ENCODE measurements at places on chromosomes 1 and 21.

DNA sequence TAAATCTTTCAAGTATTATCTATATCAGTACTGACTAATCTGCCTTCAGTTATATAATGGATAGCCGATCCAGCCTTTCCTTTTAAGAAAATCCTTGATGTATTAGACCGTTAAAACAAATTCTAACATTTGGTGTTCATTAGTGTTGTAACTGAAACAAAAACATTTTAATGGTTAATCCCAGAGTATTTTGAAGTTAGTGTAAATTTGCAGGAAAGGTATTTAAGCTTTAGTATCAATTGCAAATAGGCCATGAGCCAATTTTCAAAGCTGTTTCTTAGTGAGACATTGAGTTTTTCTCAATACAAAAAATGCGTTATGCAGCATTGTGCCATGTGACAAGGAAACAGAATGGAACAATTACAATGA lies 29.6 kb downstream of the DISP1 start:
- H3K36me3 ChIP-seq: no peaks in the 10 kb centered on the region
- H3K4me1 ChIP-seq: no peaks in the 10 kb centered on the region
- H3K27me3 ChIP-seq: no peaks in the 10 kb centered on the region

DNA sequence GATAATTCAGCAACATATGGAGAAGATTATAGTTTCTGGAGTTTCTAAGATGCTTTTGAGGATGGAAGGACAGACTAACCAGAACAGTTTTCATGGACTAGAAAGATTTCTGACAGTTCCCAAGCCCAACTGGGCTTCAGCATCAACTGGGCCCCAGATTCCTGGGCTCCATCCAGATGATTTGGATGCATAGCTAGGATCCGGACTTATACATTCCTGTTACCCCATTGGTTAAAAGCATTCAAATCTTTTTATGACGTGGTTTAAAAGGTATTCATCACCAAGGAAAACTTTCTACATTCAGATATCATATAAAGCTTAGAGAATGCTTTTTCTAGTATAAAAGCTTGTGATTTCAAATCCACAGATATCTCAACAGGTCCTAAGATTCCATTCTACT lies 29.7 kb downstream of the TSHB start:
- peaks cover 6% of the 10 kb centered on the region for H3K36me3 ChIP-seq
- H3K4me1 ChIP-seq: peaks cover 26% of the 10 kb centered on the region
- no peaks in the 10 kb centered on the region for H3K27me3 ChIP-seq
- no peak for DNase-seq
- H3K27ac ChIP-seq: no peak overlapping the region

DNA sequence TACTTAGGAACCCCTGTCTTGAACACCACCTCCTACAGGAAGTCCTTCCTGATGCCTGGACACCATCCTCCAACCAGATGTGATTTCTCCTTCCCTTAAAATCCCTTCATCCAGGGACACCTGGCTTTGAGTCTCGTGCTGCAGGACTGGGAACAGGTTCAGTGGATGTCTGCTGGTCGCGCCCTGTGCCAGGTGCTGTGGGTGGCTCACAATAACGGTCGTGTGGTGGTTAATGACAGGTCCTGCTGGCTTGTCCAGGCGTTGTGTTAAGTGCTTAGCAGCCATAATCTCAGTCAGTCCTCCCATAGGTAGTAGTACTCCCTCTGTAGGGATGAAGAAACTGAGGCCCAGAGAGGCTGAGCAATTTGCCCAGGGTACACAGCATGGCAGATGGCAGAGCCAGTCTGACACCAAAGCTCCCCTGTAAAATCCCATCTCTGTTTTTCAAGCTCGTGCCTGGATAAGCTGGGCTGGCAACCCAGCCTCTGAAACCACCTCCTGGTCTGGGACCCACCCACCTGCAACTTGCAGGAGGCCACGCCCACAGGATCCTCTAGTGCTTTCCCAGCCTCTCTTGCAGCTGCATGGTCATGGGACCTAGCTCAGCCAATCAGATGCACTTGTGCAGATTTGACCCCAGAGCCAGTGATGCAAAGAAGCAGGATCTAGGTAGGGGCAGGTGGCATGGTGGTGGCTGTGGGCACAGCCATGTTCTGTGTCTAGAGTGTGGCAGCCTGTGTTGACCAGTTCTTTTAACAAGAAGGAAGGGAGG lies 106.0 kb upstream of the IFFO2 start:
- peaks cover 11% of the 10 kb centered on the region for H3K4me1 ChIP-seq
- DNase-seq: no peak
- no peaks in the 10 kb centered on the region for H3K36me3 ChIP-seq

GRCh38 chr1:43049481-43049880 lies 90.8 kb upstream of the SLC2A1 start:
- H3K4me1 ChIP-seq: no peaks in the 10 kb centered on the region
- H3K27ac ChIP-seq: no peak overlapping the region
- H3K27me3 ChIP-seq: no peaks in the 10 kb centered on the region
- H3K4me3 ChIP-seq: no peak overlapping the region

DNA sequence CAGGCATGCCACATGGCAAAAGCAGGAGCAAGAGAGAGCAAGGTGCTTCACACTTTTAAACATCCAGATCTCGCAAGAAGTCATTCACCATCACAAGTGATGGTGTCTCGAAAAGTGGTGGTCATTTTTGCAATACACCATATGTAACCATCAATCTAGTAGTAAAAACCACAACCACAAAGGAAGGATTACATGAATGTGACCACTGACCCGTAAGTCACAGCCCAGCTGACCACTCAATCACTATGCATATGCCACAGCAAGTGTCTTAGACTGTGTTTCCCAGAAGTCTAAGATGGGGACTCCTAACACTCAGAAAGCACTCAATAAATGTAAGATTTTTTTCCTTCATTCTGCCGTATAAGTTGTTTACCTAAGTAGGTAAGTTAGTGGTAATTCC lies 76.9 kb downstream of the FH start:
- DNase-seq: no peak
- H3K36me3 ChIP-seq: no peaks in the 10 kb centered on the region
- H3K27me3 ChIP-seq: no peaks in the 10 kb centered on the region
- no peaks in the 10 kb centered on the region for H3K4me1 ChIP-seq
- no peak overlapping the region for H3K4me3 ChIP-seq
- H3K27ac ChIP-seq: no peak overlapping the region

GRCh38 chr21:45404730-45405270 lies at the start of gene COL18A1:
Gene COL18A1, plus strand, starts transcription at chr21:45405165. Its CDS starts 66 bp downstream, at chr21:45405231.
- peaks cover 19% of the 10 kb centered on the region for H3K4me1 ChIP-seq
- DNase-seq: peak; percentile 32
- H3K27ac ChIP-seq: no peak within 1 kb of the TSS
- peaks cover 57% of the 10 kb centered on the region for H3K27me3 ChIP-seq
- H3K4me3 ChIP-seq: peak within 1 kb of the TSS; percentile 49
- H3K36me3 ChIP-seq: no peaks in the 10 kb centered on the region

- peaks cover 61% of the 10 kb centered on the region for H3K36me3 ChIP-seq
- H3K27me3 ChIP-seq: no peaks in the 10 kb centered on the region
- peaks cover 63% of the 10 kb centered on the region for H3K4me1 ChIP-seq
Observed at GRCh38 chr1:19405761-19406487, 79.4 kb downstream of the CAPZB start.

- no peaks in the 10 kb centered on the region for H3K27me3 ChIP-seq
- no peak for DNase-seq
- no peaks in the 10 kb centered on the region for H3K4me1 ChIP-seq
- H3K27ac ChIP-seq: no peak overlapping the region
- H3K36me3 ChIP-seq: no peaks in the 10 kb centered on the region
- H3K4me3 ChIP-seq: no peak overlapping the region
Observed at GRCh38 chr1:55893155-55893554, 678.0 kb upstream of the USP24 start.

DNA sequence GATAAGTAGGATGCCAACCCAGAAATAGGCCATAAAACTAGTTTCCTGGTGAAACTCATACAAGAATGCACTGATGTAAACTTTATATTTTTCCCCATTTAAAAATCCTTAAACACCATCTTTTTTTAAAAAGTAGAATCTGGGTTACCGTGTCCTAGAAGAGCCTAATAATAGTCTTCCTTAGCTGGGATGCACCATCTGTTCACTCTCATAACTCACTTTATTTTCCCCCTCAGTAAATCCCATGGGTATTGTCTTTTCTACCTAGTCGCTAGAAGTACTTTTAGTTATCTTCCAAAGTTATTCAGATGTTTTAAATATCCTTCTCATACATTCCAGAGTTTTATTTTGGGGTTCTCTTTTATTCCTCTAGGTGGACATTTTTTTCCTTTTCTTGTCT lies 250.2 kb downstream of the PLA2G4A start:
- no peak overlapping the region for H3K4me3 ChIP-seq
- no peaks in the 10 kb centered on the region for H3K4me1 ChIP-seq
- no peak for DNase-seq
- H3K36me3 ChIP-seq: no peaks in the 10 kb centered on the region
- H3K27me3 ChIP-seq: no peaks in the 10 kb centered on the region
- H3K27ac ChIP-seq: no peak overlapping the region

- no peaks in the 10 kb centered on the region for H3K27me3 ChIP-seq
- H3K27ac ChIP-seq: no peak overlapping the region
- no peak for DNase-seq
- peaks cover 10% of the 10 kb centered on the region for H3K36me3 ChIP-seq
Observed at GRCh38 chr1:63379583-63379982, 12.2 kb downstream of the ALG6 start.

- no peaks in the 10 kb centered on the region for H3K4me1 ChIP-seq
- no peak for DNase-seq
- no peaks in the 10 kb centered on the region for H3K27me3 ChIP-seq
- H3K4me3 ChIP-seq: no peak overlapping the region
- no peak overlapping the region for H3K27ac ChIP-seq
Observed at GRCh38 chr1:245776139-245776538, 621.4 kb downstream of the KIF26B start.

- no peak for DNase-seq
- no peak overlapping the region for H3K4me3 ChIP-seq
- peaks cover 41% of the 10 kb centered on the region for H3K36me3 ChIP-seq
- H3K27me3 ChIP-seq: no peaks in the 10 kb centered on the region
Observed at GRCh38 chr21:34962586-34963222, 86.4 kb downstream of the RUNX1 start.

- H3K27ac ChIP-seq: no peak overlapping the region
- DNase-seq: peak; percentile 9
- no peaks in the 10 kb centered on the region for H3K4me1 ChIP-seq
- H3K4me3 ChIP-seq: no peak overlapping the region
- H3K36me3 ChIP-seq: peaks cover 20% of the 10 kb centered on the region
Observed at GRCh38 chr1:38834937-38835827, 24.4 kb downstream of the RRAGC start.

DNA sequence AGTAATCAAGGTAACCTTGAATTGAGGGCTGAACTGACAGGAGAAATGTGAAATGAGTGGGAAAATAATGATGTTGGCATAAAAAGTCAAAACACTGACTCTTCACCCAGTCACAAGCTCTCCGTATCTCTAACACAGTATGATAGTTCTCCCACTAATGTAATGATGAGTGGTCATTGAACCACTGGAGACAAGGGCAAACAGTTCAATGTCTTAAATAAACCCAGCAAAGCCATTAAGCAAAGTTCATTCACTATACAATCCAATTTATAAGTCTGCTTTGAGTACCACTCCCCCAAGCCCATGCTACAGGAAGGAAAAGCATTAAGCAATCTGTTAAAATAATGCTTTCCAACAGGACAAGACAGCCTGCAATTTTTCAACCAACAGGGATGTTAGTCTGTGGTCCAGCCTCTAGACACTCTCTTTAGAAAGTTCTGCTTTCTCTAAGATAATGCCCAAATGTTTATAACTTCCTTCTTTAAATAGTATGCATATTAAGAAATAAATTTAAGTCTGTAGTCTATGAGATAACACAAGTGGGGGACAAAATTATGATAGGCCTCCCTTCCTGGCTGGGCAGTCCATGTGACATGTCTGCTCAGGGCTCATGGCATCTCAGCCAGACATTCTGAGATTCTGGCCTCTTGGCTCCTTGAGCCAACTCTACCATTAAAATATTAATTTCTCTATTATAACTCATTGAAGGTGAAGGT lies 25.5 kb upstream of the DDAH1 start:
- no peaks in the 10 kb centered on the region for H3K4me1 ChIP-seq
- no peaks in the 10 kb centered on the region for H3K36me3 ChIP-seq
- no peak for DNase-seq
- H3K4me3 ChIP-seq: no peak overlapping the region
- no peak overlapping the region for H3K27ac ChIP-seq
- H3K27me3 ChIP-seq: peaks cover 6% of the 10 kb centered on the region

DNA sequence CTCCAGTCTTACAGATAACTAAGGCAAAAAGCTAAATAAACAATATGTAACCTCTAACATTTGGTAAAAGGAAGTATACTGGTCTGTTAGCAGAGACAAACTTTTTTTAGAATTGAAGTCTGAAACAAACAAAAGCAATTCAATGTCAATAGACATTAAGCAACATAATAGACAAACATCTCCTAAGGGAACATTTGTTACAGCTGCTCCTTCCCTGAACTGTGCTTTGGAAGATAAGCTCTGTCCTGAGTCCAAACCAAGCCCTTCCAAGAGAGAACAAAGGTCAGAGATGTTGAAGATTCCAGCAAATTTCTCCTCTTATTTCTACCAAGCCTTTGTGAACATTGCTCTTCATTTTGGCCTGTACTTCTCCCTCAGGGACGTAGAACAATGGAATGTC lies 25.3 kb downstream of the FMO2 start:
- H3K4me3 ChIP-seq: no peak overlapping the region
- no peak for DNase-seq
- H3K4me1 ChIP-seq: no peaks in the 10 kb centered on the region
- H3K27ac ChIP-seq: no peak overlapping the region
- H3K27me3 ChIP-seq: peaks cover 6% of the 10 kb centered on the region

DNA sequence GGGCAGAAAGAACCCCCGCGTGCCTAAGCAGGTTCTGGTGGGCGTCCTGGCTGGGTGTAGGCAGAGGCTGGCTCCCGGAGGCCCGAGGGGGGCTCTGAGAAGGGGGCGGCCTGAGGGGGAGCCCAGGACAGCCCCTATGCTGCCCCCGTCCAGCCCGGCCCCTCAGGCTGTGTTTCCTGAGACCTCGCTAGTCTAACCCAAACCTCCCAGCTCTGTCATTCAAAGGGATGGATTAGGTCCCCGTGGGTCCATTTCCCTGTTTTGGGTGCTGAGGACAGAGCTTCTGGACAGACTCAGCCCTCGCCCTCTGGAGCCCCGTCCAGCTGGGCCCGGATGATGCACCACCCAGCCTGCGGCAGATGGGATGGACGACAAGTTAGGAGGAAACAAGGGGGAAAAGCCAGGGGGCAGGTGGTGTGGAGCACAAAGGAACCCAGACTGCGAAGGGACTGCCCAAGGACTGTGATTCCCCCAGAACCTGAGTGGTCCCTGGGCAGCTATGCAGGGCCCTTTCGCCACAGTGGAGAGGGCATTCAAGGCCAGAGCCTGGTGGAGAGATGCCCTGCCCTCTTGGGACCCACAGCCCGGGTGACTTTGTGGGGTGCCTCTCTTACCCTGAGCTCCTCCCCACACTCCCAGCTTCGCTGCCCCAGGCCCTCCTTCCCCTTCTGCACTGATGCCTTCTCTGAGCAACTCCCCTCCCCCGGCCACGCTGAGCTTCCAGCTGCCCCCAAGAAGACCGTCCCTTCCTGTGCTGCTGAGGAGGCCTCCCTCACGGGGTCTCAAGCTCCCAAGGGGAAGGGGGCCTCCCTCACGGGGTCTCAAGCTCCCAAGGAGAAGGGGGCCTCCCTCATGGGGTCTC lies 2.8 kb downstream of the HES4 start:
- H3K4me3 ChIP-seq: no peak overlapping the region
- H3K27ac ChIP-seq: no peak overlapping the region
- H3K4me1 ChIP-seq: peaks cover 42% of the 10 kb centered on the region
- H3K36me3 ChIP-seq: no peaks in the 10 kb centered on the region
- peaks cover 29% of the 10 kb centered on the region for H3K27me3 ChIP-seq

GRCh38 chr1:115067161-115067859 lies 22.0 kb downstream of the TSPAN2 start:
- H3K36me3 ChIP-seq: no peaks in the 10 kb centered on the region
- DNase-seq: no peak
- no peak overlapping the region for H3K27ac ChIP-seq
- no peak overlapping the region for H3K4me3 ChIP-seq

GRCh38 chr1:79817031-79817560 lies 810.6 kb upstream of the ADGRL4 start:
- no peaks in the 10 kb centered on the region for H3K36me3 ChIP-seq
- no peak overlapping the region for H3K27ac ChIP-seq
- no peaks in the 10 kb centered on the region for H3K27me3 ChIP-seq
- no peak overlapping the region for H3K4me3 ChIP-seq

Data from CD4-positive, alpha-beta T cell (primary cell).